Activated naive CD8-positive, alpha-beta T cell treated with anti-CD3 and anti-CD28 coated beads, Interleukin-2, amount 10 ng/mL, durations not matched to agents 7 days and 5 days (primary cell): ENCODE measurements at places on chromosomes 6 and 20. TPM values are rescaled to one million over a fixed set of nuclear protein-coding genes. Genes with fewer than 3 reads are reported as not detected.

Gene DEFB124
- total RNA-seq: not detected

Gene NKAIN2
- not detected for total RNA-seq

Gene CPNE5
- total RNA-seq: 1.3 TPM

Gene ADTRP
- total RNA-seq: 1.9 TPM

Gene MRPL14
- 44.1 TPM for total RNA-seq

Gene PTP4A1
- total RNA-seq: 65.2 TPM

Gene ZSCAN16
- 6.9 TPM for total RNA-seq

Gene FHL5
- not detected for total RNA-seq

Gene ZFP57
- 13.5 TPM for total RNA-seq

Gene NKX2-2
- not detected for total RNA-seq

- H3K4me3 ChIP-seq: no peak overlapping the region
- no peaks in the 10 kb centered on the region for H3K4me1 ChIP-seq
- peaks cover 6% of the 10 kb centered on the region for H3K27me3 ChIP-seq
- no peak overlapping the region for H3K27ac ChIP-seq
- H3K36me3 ChIP-seq: no peaks in the 10 kb centered on the region
These were observed 43.4 kb downstream of the LRFN2 start for GRCh38 chr6:40543776-40544175.

GRCh38 chr6:98877250-98877649, 42.9 kb downstream of the POU3F2 start:
- no peaks in the 10 kb centered on the region for H3K27me3 ChIP-seq
- H3K36me3 ChIP-seq: peaks cover 24% of the 10 kb centered on the region
- H3K4me1 ChIP-seq: peaks cover 7% of the 10 kb centered on the region
- no peak overlapping the region for H3K4me3 ChIP-seq

DNA sequence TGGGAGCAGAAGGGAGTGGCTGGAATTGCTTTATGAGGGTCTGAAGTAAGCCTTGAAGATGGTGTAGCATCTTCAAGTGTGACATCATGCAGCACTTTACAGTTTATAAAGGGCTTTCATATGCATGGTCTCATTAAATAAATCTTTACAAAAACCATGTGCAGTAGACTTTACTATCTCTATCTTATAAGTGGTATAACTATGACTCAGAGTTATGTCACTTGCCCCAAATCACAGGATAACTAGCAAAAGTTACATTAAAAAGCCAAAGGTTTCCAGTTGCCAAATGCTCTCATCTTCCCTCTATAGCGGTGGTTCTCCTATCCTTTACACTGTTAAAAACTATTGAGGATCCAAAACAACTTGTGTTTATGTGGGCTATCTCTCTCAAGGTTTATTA, 687.7 kb upstream of the MARCKS start:
- no peak overlapping the region for H3K4me3 ChIP-seq
- H3K27ac ChIP-seq: no peak overlapping the region
- no peaks in the 10 kb centered on the region for H3K4me1 ChIP-seq
- H3K27me3 ChIP-seq: no peaks in the 10 kb centered on the region

- no peak for DNase-seq
- H3K4me1 ChIP-seq: no peaks in the 10 kb centered on the region
- no peaks in the 10 kb centered on the region for H3K36me3 ChIP-seq
- peaks cover 11% of the 10 kb centered on the region for H3K27me3 ChIP-seq
- no peak overlapping the region for H3K4me3 ChIP-seq
These were observed 97.1 kb upstream of the AKAP12 start for GRCh38 chr6:151142676-151143075.

- no peak overlapping the region for H3K4me3 ChIP-seq
- H3K27ac ChIP-seq: no peak overlapping the region
- H3K36me3 ChIP-seq: no peaks in the 10 kb centered on the region
- H3K27me3 ChIP-seq: peaks cover 4% of the 10 kb centered on the region
- no peaks in the 10 kb centered on the region for H3K4me1 ChIP-seq
These were observed 276.4 kb upstream of the MOCS1 start for GRCh38 chr6:40210628-40211056.

DNA sequence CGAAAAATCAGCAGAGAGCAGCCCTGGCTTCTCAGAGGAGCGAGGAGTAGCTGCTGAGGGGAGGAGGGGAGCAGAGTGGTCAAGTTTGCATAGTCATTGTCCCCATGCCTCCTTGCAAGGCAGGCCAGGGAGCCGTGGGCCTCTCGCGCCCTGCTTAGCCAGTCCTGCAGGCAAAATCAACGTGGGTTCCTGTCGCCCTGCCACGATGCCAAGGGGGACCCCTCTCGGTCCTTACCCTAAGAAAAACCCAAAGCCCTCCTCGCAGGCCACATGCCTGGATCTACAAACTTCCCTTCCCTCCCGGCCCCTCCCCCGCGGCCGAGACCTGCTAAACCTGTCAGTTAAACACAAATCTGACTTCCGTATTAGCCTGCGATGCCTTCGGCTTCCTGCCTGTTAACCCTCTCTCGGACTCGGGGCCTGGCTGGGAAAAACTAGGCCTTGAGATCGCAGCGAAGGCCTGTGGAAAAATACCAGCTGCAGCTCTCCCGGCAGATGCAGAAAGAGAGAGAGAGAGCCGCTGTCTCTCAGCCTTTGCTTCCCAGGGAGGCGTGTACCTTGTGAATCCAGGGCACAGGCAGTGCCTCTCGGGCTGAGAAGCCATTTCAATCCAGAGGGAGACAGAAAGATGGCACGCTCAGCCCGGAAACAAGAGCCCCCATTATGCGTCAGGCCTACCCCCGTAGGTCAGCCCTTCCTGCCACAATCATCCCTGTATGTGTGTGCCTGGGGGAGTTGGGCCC, 968 bp upstream of the ZMYND8 start:
- peaks cover 16% of the 10 kb centered on the region for H3K36me3 ChIP-seq
- peak overlapping the region; percentile 99 for H3K27ac ChIP-seq
- no peak overlapping the region for H3K4me3 ChIP-seq
- H3K27me3 ChIP-seq: no peaks in the 10 kb centered on the region

DNA sequence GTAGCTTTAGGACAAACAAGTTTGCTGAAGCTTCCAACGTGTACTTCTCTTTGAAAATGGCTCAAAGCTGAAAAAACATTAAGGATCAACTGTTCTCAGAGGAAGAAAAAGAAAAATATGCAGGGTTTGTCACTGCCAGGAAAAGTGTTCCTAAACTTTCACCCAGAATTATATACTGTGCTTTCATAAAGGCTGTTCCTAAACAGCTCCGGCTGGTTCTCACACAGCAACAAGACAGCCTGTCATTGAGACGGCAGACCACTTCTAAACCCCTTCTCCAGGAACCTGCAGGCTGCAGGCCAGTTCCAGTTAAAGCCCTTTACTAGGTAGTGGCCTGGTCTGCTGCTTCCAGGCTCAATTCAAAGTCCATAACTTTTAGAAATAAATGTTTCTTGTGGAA, 97.4 kb upstream of the SOX4 start:
- no peak overlapping the region for H3K27ac ChIP-seq
- no peak overlapping the region for H3K4me3 ChIP-seq
- DNase-seq: no peak
- no peaks in the 10 kb centered on the region for H3K4me1 ChIP-seq
- peaks cover 4% of the 10 kb centered on the region for H3K27me3 ChIP-seq
- no peaks in the 10 kb centered on the region for H3K36me3 ChIP-seq

GRCh38 chr6:47047097-47047478, 5.0 kb upstream of the ADGRF1 start:
- no peak for DNase-seq
- peaks cover 12% of the 10 kb centered on the region for H3K27me3 ChIP-seq
- no peak overlapping the region for H3K27ac ChIP-seq
- H3K4me1 ChIP-seq: peaks cover 2% of the 10 kb centered on the region

- no peak overlapping the region for H3K27ac ChIP-seq
- H3K4me1 ChIP-seq: peaks cover 27% of the 10 kb centered on the region
- H3K27me3 ChIP-seq: no peaks in the 10 kb centered on the region
- H3K36me3 ChIP-seq: peaks cover 75% of the 10 kb centered on the region
- H3K4me3 ChIP-seq: no peak overlapping the region
These were observed 154.9 kb upstream of the CARMIL1 start for GRCh38 chr6:25124216-25124715.

GRCh38 chr6:27770724-27771123, 141.5 kb downstream of the OR2B2 start:
- H3K36me3 ChIP-seq: no peaks in the 10 kb centered on the region
- no peak for DNase-seq
- H3K4me1 ChIP-seq: peaks cover 13% of the 10 kb centered on the region
- H3K27me3 ChIP-seq: peaks cover 29% of the 10 kb centered on the region
- H3K4me3 ChIP-seq: no peak overlapping the region

- H3K36me3 ChIP-seq: no peaks in the 10 kb centered on the region
- peaks cover 8% of the 10 kb centered on the region for H3K4me1 ChIP-seq
- no peak for DNase-seq
These were observed 70.5 kb upstream of the TNFRSF21 start for GRCh38 chr6:47380251-47380650.

GRCh38 chr20:30168025-30168799, 1089.3 kb upstream of the DEFB115 start:
- DNase-seq: peak; percentile 63
- peak overlapping the region; percentile 25 for H3K4me3 ChIP-seq
- peaks cover 34% of the 10 kb centered on the region for H3K4me1 ChIP-seq
- H3K36me3 ChIP-seq: peaks cover 51% of the 10 kb centered on the region
- no peaks in the 10 kb centered on the region for H3K27me3 ChIP-seq

- DNase-seq: no peak
- no peak overlapping the region for H3K4me3 ChIP-seq
- H3K27me3 ChIP-seq: peaks cover 15% of the 10 kb centered on the region
- no peaks in the 10 kb centered on the region for H3K4me1 ChIP-seq
- H3K27ac ChIP-seq: no peak overlapping the region
These were observed 154.4 kb upstream of the PREP start for GRCh38 chr6:105557291-105557690.
